Lower lobe of right lung (tissue), 2 donors: ENCODE measurements at places on chromosomes 7 and 10. TPM values are rescaled to one million over a fixed set of nuclear protein-coding genes. Genes with fewer than 3 reads are reported as not detected.

Gene TSPAN33
- total RNA-seq, result 9.5 TPM

Gene MCMBP
- 52.1 TPM for total RNA-seq

Gene TMEM196
- not detected for total RNA-seq

Gene FEZF1
- not detected for total RNA-seq

Gene HKDC1
- total RNA-seq, result 5.9 TPM

Gene CRCP
- total RNA-seq, result 35.5 TPM

Gene CCZ1
- 56.8 TPM for total RNA-seq

Gene ADAM22
- 2.7 TPM for total RNA-seq

Gene BMPER
- 7.4 TPM for total RNA-seq
